ENCODE measurements at places on chromosomes 16 and 17.

DNA sequence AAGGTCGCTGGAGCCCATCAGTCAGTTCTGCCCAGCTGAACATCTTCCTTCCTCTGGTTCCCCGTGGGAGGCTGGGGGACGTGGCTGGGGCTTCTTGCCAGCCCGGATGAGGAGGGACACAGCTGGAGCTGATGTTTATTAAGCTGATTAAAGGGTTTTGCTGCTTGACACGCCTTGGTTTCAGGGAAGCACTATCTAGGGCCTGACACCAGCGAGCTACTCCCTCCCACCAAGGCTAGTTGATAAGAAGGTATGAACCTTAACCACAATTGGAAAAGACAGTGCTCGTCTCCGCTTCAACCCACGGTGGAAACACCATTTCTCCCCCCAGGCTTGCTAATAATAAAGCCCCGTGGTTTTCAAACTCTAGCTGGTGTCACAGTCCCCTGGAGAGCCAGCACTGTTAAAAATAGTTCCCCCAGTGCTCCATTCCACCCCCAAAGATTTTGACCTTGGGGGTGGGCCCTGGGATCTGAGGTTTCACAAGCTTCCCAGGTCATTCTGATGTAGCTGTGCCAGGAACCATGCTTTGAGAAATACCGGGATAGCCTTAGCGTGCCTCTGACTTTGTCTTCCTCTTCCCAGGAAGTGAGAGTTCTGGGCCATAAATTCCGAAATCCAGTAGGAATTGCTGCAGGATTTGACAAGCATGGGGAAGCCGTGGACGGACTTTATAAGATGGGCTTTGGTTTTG, 5.5 kb downstream of the DHODH start:
- no peak for DNase-seq

DNA sequence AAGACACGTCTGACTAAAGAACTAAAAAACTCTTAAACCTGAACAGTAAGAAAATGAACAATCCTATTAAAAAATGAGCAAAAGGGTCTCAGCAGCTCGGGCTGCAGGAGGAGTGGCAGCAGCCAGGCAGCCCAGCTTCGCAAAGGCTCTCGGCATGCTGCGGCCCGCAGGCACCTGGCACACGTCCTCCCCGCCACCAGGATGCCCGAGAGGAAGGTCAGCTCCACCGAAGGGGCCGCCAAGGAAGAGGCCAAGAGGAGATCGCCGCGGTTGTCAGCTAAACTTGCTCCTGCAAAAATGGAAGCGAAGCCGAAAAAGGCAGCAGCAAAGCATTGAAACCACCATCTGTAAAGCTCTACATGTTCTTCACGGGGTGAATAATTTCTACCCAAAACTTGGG, 173.5 kb downstream of the BCAS3 start:
- DNase-seq: no peak

DNA sequence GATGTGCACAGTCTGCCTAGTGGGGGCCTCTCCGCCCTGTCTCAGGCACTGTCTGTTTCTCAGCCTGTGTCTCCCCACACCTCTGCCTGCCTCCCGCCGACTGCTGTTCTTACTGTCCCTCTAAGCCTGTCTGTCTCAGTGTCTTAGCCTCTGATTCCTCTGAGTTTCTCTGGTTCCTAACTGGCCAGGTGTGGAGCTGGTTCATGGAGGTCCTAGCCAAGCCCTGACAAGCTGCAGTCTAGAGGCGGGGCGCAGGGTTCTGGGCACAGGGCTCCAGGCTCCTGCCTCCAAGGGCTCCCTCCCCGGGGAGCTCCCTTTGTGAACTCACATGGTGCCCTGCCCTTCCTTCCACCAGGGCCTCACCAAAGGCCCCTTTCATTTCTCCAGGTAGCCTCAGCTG, 19.4 kb downstream of the C17orf100 start:
- DNase-seq: no peak

DNA sequence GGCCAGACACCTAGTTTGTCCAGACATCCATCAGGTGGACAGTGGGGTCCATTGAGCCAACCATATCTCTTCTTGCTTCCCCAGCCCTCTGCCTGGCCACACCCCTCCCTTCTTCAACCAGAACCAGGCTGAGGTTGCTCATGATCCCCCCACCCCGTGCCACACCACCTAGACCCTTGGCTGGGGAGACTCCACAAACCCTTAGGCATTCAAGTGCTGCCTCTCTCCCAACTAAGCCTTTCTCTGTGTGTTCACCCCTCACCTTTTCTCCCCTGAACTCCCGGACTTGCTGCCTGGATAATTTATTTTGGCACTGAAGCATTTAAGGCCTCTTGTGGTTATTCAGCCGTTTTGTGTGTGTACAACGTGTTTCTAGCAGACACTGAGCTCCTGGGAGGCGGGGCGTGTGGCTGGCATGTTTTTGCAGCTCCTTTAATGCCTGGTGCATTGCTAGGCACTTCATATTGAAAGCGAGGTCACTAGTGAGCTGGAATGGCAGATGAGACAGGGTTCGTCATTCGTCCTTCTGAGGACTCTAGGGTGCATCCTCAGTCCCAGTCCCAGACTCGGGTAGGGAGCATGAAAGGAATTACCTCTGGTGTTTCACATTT, 28.7 kb downstream of the CACNA1G start:
- no peak for DNase-seq

DNA sequence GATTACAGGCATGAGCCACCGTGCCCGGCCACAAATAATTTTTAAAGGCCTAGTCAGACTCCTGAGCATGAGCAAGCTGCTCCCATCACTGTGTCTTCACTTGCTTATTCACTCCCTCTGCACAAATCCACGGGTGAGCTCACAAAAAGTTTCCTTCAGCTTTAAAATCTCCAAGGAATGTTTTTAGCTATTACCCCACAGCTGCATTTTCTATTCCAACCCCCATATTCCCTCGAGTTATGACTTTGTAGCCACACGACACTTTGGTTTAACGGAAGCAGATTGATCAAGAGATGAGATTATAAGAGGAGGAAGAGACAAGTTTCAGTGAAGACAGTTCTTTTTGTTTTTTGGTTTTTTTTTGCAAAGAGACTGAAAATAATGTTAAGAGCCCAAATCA, 49.1 kb upstream of the SLC25A19 start:
- no peak for DNase-seq

DNA sequence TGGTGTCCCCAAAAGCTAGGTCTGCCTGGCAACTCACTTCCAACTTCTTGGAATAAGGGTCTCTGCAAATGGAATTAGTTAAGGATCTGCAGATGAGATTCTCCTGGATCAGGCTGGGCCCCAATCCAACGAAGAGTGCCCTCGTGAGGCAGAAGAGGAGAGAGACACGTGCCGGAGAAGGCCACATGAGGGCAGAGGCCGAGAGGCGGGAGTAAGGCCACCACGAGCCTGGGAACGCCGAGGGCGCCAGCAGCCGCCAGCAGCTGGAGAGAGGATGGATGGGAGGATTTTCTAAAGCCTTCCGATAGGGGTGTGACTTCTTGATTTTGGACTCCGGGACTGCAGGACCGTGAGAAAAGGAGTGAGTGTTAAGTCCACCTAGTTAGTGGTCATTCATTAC, 76.3 kb downstream of the JPH3 start:
- peak; percentile 47 for DNase-seq

GRCh38 chr17:4919511-4920047, 12.5 kb upstream of the GP1BA start:
- DNase-seq: no peak

- no peak for DNase-seq
These were observed 4.8 kb downstream of the ADAP2 start for GRCh38 chr17:30926516-30926915.

DNA sequence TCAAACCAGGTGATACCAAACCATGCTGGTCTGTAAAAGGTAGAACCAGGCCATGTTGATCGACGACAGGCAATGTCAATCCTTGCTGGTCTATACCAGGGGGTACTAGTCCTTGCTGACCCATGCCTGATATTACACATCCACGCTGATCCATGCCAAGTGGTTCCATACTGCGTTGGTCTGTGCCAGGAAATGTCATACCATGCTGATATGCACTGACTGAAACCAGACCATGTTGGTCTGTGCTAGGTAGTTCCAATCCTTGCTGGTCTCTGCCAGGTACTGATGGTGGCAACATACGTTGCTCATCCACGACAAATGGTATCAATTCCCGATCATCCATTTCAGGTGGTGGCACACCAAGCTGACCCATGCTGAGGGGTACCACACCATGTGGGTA, 15.0 kb downstream of the QRICH2 start:
- no peak for DNase-seq

DNA sequence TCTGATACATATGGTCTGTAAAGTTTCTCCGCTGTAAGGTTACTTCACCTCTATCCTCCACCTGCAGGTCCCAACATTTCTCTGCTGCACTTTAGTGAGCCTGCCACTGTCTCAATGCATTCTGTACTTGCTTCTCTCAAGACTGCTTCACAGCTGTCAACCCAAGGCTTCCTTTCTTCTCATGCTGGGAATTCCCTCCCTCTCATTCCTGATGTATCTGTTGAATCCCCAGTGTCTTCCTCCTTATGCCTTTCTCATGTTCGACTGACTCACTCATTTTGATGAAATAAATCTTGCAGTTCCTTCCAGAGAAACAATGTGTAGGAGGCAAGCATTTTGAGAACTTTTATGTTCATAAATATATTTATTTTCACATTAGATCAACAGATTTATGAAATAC, 288.3 kb downstream of the CNTNAP4 start:
- no peak for DNase-seq

GRCh38 chr16:6600167-6600566, 732.5 kb upstream of the RBFOX1 start:
- no peak for DNase-seq

- DNase-seq: no peak
These were observed 5.5 kb upstream of the TGFB1I1 start for GRCh38 chr16:31466381-31466841.

DNA sequence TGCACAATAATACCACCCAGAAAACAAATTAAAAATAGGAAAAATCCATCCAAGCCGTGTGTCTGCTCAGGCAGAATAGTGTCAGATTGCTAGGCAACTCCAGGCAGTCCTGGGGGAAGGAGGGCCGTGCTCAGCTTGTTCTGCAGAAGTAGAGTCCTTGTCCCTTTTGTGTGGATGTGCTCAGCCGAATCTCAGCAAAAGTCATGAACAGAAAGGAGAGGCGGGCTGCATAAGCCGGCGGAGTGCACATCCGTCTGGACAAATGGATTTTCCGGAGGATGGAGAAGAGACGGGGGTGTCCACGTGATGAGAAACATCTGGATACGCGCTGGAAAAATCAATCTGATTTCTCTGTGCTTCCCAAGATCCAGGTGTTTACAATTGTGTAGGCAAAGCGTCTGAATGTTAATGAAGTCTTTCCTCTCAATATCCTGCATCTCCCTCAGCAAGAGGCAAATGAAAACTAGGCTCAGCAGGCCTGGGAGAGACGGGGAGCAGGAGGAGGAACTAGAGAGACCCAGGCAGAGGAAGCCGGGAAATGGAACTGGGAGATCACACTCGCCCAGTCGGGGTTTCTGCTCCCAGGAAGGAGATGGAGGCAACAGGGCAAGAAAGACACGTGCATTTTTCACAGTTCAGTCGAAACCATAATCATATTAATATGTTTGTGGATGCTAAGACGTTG, 7.7 kb upstream of the RBFOX3 start:
- DNase-seq: no peak

DNA sequence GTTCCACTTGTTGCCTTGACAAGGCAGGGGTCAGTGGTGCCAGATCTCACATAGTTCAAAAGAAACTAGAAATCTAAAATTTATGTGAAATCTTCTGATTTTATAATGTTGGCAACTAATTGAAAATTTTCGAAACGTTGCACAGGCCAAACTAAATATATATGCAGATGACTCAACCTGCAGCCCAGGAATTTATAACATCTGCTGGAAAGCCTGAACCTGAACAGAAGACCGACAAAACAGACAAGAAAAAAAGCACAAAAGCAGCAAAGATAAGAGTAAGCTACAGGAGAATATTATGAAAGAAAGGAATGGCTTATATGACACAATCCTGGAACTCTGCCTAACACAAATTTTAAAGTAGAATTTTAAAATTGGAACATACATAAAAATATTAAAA, 207.6 kb downstream of the CEP112 start:
- DNase-seq: no peak

DNA sequence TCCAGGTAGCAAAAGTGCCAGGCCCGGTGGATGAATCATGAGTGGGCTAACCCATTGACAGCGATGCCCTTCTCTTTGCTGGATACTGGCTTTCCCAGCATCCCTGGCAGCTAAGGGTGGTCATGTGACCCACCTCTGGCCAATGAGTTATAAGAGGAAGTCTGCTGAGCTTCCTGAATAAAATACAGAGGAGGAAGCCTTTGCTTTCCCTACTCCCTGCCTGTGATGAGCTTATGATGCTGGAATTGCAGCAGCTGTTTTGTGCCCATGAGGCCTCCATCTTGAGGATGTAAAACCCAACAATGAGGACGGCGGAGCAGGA, 15.0 kb upstream of the ATP2A3 start:
- no peak for DNase-seq

GRCh38 chr17:82449883-82450356, 632 bp downstream of the CYBC1 start:
- DNase-seq: no peak

DNA sequence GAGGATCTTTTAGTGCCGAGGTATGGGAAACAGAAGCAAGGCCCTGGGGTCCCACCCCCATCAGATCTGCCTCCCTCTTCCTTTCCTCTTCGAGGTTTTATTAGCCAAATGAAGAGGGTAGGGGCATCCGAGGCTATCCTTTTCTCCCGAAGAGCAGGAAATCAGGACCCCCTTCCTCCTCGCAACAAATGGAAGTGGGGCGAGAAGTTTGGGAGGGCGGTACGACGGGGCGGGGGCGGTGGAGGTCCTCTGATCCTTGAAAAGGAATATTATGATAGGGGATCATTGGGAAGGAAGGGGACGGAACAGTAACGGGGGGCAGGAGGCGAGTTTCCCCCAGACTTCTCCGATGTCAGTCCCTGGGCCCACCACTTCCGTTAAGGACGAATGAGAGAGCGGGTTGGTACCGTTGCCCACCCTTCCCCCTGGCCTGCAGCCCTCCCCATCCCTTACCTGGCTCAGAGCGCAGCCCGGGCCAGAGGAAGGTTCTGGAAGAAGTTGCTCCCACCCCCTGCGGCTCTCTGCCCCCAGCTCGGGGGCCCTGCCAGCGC, 309 bp downstream of the FOXJ1 start:
- DNase-seq: no peak

DNA sequence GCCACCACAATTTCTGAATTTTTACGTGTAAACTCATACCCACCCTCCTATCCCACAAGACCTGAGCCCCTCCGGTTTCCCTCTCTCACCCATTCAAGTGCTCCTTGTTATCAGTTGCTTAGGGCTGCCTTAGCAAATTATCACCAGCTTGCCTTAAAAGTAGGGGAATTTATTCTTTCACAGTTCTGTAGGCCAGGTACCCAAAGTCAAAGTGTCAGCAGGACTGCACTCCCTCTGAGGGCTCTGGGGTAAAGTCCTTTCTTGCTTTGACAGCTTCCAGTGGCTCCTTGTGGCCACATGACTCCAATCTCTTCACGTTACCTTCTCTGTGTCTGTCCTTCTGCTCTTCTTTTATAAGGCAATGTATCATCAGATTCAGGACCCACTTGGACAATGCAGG, 7.9 kb upstream of the TMEM220 start:
- no peak for DNase-seq

DNA sequence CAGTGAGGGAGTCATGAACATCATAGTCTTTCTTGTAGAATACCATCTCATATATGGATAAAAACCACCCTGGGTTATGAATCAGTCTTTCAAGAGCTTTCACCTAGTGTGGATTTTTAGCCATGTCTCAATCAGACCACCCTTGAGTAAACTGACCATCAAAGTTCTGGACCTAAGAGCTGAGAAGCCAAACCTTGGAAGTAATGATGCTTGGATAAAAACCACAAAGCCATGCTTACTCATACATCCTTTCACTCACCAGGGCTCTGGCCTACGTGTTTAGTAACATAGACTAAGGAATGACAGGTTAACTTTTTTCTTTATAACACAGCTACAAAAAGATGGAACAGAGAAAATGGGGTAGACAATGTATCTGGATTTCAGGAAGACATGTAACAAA, 167.2 kb downstream of the STX8 start:
- DNase-seq: no peak
